Breast epithelium (tissue), 4 donors: ENCODE measurements at places on chromosomes 12 and 14. TPM values are rescaled to one million over a fixed set of nuclear protein-coding genes. Genes with fewer than 3 reads are reported as not detected.

PRIMA1 gene
- 0.98 TPM for total RNA-seq

- DNase-seq: no peak
- H3K4me3 ChIP-seq: no peak overlapping the region
- H3K27me3 ChIP-seq: no peaks in the 10 kb centered on the region
- H3K4me1 ChIP-seq: no peaks in the 10 kb centered on the region
Observed at GRCh38 chr14:56159066-56159465, 40.9 kb downstream of the PELI2 start.

- DNase-seq: no peak
- H3K4me3 ChIP-seq: no peak overlapping the region
- H3K27ac ChIP-seq: no peak overlapping the region
- H3K4me1 ChIP-seq: no peaks in the 10 kb centered on the region
- H3K27me3 ChIP-seq: no peaks in the 10 kb centered on the region
- H3K36me3 ChIP-seq: no peaks in the 10 kb centered on the region
Observed at GRCh38 chr14:33702293-33702692, 248.6 kb downstream of the EGLN3 start.

DNA sequence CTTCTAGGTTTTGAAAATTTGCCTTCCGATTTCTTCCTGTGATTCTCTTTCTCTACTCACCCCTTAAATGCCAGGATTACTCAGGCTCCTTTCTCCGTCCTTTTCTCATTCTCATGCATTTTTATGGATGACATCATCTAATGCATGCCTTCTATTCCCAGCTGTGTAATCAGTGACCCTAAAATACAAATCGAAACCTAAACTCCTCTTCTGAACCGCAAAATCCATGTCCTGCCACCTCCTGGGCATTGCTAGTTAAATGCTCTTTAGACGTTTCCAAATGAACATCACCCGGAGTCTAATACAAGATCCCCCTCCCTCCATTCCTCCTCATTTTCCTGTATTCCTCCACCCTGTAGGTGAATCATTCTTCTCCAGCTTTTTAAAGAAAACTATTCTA is 1703.1 kb upstream of the FLRT2 start:
- peak overlapping the region; percentile 16 for H3K4me3 ChIP-seq
- H3K36me3 ChIP-seq: no peaks in the 10 kb centered on the region
- no peaks in the 10 kb centered on the region for H3K27me3 ChIP-seq
- H3K4me1 ChIP-seq: no peaks in the 10 kb centered on the region
- no peak for DNase-seq

- peaks cover 38% of the 10 kb centered on the region for H3K27me3 ChIP-seq
- no peaks in the 10 kb centered on the region for H3K36me3 ChIP-seq
- no peak overlapping the region for H3K27ac ChIP-seq
- peaks cover 19% of the 10 kb centered on the region for H3K4me1 ChIP-seq
Observed at GRCh38 chr12:57240066-57240921, 10.7 kb downstream of the STAC3 start.

DNA sequence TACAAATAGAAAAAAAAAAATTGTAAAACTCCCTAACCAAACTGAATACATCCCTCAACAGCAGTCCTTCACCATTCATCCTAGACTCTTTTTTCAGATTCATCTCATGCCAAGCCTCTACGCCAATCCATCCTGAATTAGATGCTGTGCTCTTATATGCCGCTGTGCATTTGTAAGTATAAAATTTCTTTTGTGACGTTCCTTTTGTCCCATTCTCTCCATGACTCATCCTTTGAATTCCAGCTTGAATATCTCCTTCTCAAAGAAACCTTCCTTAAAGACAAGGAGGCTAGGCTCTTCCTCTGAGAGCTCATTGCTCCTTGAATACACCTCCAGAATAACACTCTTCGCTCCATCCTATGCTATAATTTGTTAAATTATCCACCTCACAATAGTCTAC is 359.2 kb downstream of the RMST start:
- no peaks in the 10 kb centered on the region for H3K4me1 ChIP-seq
- H3K4me3 ChIP-seq: no peak overlapping the region
- no peaks in the 10 kb centered on the region for H3K27me3 ChIP-seq
- no peak overlapping the region for H3K27ac ChIP-seq
- no peaks in the 10 kb centered on the region for H3K36me3 ChIP-seq

GRCh38 chr12:94326727-94327126 is 132.9 kb downstream of the CEP83 start:
- no peak overlapping the region for H3K4me3 ChIP-seq
- no peak overlapping the region for H3K27ac ChIP-seq
- no peaks in the 10 kb centered on the region for H3K27me3 ChIP-seq
- H3K4me1 ChIP-seq: no peaks in the 10 kb centered on the region

RNASE9 gene
- not detected for total RNA-seq

DNA sequence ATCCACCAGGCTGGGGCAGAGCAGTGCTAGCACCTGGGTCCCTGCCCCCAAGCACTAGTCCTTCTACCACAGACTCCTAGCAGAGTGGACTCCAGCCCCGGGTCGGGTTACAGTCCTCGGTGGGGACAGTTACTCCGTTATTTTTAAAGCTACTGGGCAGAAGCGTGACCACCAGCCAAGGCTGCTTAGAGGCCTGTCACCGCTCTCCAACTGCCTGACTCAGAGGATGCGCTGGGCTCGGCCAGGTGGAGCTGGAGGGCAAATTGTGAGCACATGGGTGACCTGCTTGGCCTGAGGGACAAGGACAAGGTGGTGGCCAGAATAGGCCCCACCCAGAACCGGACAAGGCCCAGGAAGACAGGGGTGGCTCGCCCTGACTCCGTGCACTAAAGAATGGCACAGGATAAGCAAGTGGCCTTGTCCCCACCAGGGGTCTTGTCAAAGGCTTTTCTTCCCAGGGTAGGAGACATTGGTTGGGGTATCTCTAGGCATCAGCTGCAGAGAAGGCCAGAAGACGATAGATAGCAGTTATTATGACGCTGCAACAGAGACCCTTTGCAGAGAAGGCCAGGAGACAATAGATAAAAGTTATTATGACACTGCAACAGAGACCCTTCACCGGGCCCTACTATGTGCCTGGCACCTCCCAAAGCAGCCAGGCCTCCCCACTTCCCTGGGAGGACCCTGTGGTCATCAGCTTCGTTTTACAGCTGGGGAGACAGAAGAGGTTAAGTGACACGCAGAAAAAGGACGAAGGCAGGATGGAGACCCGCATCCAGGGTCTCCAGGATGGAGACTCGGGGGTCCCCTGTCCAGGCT is 1.6 kb downstream of the ABCB9 start:
- no peak overlapping the region for H3K4me3 ChIP-seq
- no peaks in the 10 kb centered on the region for H3K36me3 ChIP-seq
- H3K27ac ChIP-seq: no peak overlapping the region
- DNase-seq: no peak
- H3K27me3 ChIP-seq: no peaks in the 10 kb centered on the region
- H3K4me1 ChIP-seq: peaks cover 5% of the 10 kb centered on the region

GRCh38 chr12:69894800-69895383 is 69.9 kb downstream of the MYRFL start:
- no peak overlapping the region for H3K27ac ChIP-seq
- H3K36me3 ChIP-seq: no peaks in the 10 kb centered on the region
- H3K4me1 ChIP-seq: no peaks in the 10 kb centered on the region
- no peak for DNase-seq
- no peaks in the 10 kb centered on the region for H3K27me3 ChIP-seq

- no peaks in the 10 kb centered on the region for H3K27me3 ChIP-seq
- DNase-seq: no peak
- H3K4me1 ChIP-seq: no peaks in the 10 kb centered on the region
- no peaks in the 10 kb centered on the region for H3K36me3 ChIP-seq
Observed at GRCh38 chr12:110726028-110726427, 16.7 kb downstream of the PPP1CC start.

DNA sequence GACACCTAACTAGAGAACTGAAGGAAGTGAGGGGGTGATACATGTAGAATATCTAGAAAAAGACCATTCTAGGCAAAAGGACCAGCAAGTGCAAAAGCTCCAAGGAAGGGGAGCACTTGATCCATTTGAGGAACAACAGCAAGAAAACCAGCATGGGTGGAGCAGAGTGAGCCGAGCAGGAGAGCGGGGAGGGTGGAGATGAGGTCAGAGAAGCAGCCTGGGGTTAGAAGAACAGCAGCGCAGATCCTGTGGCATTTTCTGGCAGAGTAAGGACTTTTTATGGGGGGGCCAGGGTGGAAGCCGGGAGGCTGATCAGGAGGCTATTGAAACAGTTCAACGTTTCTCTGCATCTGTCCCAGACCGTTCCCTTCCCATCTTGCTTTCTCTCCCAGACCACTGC is 24.5 kb upstream of the TMCC3 start:
- no peak overlapping the region for H3K27ac ChIP-seq
- H3K4me3 ChIP-seq: no peak overlapping the region
- H3K27me3 ChIP-seq: no peaks in the 10 kb centered on the region
- no peak for DNase-seq
- no peaks in the 10 kb centered on the region for H3K4me1 ChIP-seq

GRCh38 chr12:71208053-71208685 is 50.4 kb upstream of the TSPAN8 start:
- no peaks in the 10 kb centered on the region for H3K27me3 ChIP-seq

GRCh38 chr12:128976120-128976738 is 123.0 kb downstream of the GLT1D1 start:
- DNase-seq: no peak
- H3K36me3 ChIP-seq: no peaks in the 10 kb centered on the region
- H3K4me3 ChIP-seq: no peak overlapping the region
- H3K4me1 ChIP-seq: no peaks in the 10 kb centered on the region

KRT80 gene
- total RNA-seq: 2.9 TPM

CMA1 gene
- not detected for total RNA-seq

ADCK1 gene
- total RNA-seq: 4.6 TPM

DNA sequence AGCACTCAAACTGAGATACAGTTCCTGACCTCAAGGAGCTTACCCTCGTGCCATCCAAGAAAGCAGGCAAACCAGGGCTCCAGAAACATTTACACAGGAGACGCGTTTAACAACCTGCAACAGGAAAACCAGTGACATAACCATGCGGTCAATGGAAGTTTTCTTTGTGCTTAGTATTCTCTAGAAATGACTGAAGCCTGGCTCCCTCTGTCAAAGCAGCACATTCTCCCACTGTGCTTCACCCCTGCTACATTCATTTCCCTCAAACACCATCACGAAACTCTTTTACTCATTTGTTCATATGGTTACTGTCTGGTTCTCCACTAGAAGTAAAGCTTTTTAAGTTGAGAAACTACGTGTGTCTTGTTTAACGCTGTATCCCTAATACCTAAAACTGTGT is 161.3 kb upstream of the CCND2 start:
- no peak overlapping the region for H3K27ac ChIP-seq
- no peaks in the 10 kb centered on the region for H3K36me3 ChIP-seq
- no peak for DNase-seq
- H3K4me3 ChIP-seq: no peak overlapping the region
- no peaks in the 10 kb centered on the region for H3K4me1 ChIP-seq

- no peak for DNase-seq
- H3K27me3 ChIP-seq: no peaks in the 10 kb centered on the region
- no peak overlapping the region for H3K4me3 ChIP-seq
- H3K36me3 ChIP-seq: no peaks in the 10 kb centered on the region
- H3K4me1 ChIP-seq: no peaks in the 10 kb centered on the region
Observed at GRCh38 chr12:19783547-19784444, 344.5 kb downstream of the AEBP2 start.

GRCh38 chr14:96639550-96639949 is 137.4 kb downstream of the PAPOLA start:
- H3K36me3 ChIP-seq: no peaks in the 10 kb centered on the region
- no peaks in the 10 kb centered on the region for H3K27me3 ChIP-seq
- peak; percentile 1 for DNase-seq
- H3K4me1 ChIP-seq: no peaks in the 10 kb centered on the region
- no peak overlapping the region for H3K27ac ChIP-seq
- no peak overlapping the region for H3K4me3 ChIP-seq

- DNase-seq: no peak
- no peaks in the 10 kb centered on the region for H3K4me1 ChIP-seq
- H3K36me3 ChIP-seq: no peaks in the 10 kb centered on the region
- no peak overlapping the region for H3K4me3 ChIP-seq
Observed at GRCh38 chr14:91337699-91338335, 79.8 kb downstream of the CCDC88C start.

DNA sequence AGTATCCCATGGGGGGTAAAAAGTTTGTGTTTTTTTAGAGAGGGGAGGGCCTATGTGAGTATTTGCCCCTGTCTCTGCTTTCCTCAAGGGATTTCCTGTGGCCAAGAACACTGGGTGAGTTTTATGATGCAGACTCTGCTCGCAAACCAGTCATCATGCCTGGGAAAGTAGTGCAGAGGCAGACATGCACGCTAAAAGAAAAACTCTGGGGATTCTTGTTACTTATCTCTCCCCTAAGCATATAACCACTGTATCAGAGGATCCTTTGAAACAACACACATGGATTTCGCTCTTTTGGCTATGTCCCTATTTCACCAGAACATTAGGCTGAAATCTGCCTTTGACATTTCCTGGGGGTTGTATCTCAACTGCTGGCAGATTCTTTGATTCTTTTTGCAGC is 1845.8 kb upstream of the SEL1L start:
- H3K4me3 ChIP-seq: no peak overlapping the region
- no peaks in the 10 kb centered on the region for H3K36me3 ChIP-seq
- no peaks in the 10 kb centered on the region for H3K4me1 ChIP-seq
- H3K27me3 ChIP-seq: no peaks in the 10 kb centered on the region
- no peak overlapping the region for H3K27ac ChIP-seq
- no peak for DNase-seq

DNA sequence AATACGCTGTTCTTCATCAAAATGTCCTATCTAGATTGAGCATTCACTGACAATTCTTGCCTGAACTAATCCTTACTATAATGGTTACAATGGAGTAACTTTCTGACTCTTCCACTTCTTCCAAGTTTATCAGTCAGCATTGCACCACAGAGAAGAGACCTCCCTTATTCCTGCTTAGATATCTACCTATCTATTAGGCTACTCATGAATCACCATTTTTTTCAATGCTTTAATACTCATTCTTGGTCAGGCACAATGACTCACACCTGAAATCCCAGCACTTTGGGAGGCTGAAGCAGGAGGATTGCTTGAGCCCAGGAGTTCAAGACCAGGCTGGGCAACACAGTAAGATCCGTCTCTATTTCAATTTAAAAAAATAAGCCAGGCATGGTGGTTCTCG is 39.3 kb downstream of the RPS6KA5 start:
- no peaks in the 10 kb centered on the region for H3K36me3 ChIP-seq
- H3K4me1 ChIP-seq: no peaks in the 10 kb centered on the region
- no peak overlapping the region for H3K27ac ChIP-seq
- no peak for DNase-seq

RPL10L gene
- not detected for total RNA-seq

DNA sequence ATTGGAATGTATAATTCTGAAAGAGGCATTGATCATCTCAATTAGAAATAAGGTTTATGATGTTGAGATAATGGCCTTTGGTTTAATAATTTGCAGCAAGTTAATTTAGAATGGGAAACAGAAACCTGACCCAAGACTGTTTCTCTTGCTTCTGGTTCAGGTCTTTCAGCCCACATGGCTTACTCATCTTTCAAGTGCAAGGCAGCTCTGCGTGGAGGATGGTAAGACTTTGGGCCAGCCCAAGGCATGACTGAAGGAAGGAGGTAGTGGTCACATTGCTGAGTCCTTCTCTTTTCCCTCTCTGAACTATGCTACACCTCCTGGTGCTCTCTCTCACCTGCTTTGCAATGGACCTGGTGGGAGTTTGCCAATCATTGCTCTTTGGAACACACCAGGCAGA is 98.7 kb downstream of the CAND1 start:
- no peak overlapping the region for H3K27ac ChIP-seq
- no peaks in the 10 kb centered on the region for H3K36me3 ChIP-seq
- no peak for DNase-seq
- no peaks in the 10 kb centered on the region for H3K4me1 ChIP-seq
- no peak overlapping the region for H3K4me3 ChIP-seq

GPR162 gene
- total RNA-seq: 4.1 TPM
